GM12892 (cell line): ENCODE measurements at places on chromosomes 3 and 15.
A peak's percentile ranks its signal among the peaks of the same experiment; 100 is the strongest.

DNA sequence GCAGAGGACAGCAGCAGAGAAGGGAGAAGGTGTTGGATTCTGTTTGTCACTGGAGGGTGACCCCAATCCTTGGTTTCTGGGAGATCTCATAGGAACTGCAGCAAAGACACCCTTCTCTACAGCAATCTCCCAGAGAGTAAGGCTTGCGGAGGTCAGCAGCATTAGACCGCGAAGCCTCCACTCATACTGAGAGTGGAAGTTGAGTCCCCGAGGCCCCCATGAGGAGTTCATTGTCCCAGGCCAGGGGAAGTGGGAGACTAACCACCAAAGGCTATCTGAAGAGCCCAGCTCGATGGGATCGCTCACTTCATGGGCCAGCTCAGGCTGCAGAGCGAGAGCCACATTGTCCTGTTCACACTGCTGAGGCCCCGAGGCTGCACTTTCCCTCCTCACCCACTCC lies 44.6 kb downstream of the GLDN start:
- DNase-seq, result no peak

GRCh38 chr15:48560321-48561051 lies 85.0 kb downstream of the FBN1 start:
- DNase-seq, result no peak

DNA sequence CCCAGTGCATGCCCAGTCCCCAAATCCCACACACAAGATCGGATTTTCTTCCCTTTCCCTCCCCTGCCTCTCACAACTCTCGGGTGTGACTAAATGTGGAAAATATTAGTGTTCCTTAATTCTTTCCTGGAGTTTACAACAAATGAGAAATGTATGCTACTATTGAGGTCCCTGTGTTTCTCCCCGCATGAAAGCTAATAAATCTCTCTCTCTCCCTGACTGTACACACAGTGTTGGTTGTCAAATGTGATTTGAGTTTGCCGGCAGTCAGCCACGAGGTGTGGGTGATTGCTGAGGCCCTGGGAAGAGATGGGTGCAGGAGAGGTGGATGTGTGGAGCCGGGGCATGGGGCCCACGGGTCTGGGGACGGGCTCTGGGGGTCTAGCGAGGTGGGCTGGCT lies 161.4 kb upstream of the IQSEC1 start:
- no peak for DNase-seq

DNA sequence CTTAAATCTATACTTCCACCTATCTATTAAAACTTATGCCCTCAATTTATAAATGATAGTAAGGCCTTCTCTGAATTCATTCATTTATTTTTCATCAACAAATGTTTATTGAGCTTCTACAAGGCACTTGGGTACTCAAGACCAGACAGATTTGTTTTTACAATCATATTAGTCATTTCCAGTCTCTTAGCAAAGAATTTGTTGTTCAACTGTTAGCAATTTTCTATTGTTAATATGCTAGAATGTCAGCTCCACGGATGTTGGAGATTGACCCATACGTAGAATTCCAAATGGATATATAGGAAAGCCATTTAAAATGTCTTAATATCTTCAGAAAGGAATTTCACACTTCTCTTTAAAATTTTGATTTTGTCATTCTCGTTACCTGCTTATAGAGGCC lies 36.7 kb downstream of the ZBTB38 start:
- no peak for DNase-seq

- no peak for DNase-seq
These were observed 187.4 kb downstream of the FOXP1 start for GRCh38 chr3:71395927-71396695.

DNA sequence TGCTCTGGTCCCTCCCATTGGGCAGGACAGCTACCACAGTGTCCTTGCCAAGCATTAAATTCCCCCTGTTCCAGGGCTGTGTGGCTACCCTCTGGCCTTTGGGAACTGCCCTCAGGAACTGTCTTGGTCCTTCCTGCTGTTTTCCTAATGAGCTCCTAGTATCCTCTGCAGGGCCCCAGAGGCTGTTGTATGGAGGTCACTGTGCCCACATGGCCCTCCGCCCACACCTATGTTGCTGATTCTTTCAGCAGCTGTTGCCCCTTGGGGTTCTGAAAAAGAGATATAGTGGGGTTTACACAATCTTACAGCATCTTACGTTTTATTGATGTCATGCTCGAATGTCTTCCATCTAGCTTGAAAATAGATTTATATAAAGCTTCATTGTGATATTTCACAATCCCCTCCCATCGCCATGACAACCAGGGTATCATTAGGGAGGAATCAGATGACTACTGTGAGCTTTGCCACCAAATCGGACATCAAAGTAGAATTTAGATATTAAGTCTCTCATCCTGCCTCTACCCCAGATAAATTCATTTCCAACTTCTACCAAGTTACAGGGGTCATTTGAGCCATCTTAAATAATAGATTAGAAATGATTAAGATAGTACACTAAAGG lies 97.1 kb upstream of the NR2E3 start:
- no peak for DNase-seq

GRCh38 chr3:134407239-134407625 lies 33.0 kb upstream of the AMOTL2 start:
- DNase-seq, result no peak

DNA sequence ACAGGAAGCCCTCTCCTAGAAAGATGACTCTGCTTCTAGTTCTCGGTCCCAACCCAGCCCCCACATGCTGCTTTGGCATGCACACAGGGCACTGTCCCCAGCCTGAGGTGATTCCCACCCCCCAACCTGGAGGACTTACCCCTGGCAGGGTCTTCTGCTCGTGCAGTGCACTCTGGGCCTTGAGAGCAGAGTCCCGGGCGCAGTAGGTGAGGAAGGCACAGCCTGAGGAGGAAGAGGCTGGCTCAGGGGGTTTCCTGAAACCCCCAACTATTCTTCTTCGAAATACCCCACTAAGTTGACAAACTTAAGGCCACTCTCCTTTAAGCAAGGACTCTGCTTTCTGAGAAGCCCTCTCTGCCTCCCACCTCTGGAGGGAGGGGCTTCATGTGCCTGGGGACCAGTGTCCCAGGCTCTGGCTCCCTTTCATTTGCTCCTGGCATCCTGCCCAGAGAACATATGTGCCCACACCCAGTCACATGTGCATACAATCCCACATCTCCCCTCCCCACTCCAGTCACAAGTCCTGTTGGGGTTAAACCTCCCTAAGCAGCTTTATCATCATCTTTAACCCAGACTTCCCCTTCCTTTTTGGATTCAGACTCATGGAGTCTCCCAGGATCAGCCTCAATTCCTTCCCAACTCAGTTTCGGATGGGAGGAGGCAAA lies 4.1 kb downstream of the CELF6 start:
- DNase-seq, result no peak

DNA sequence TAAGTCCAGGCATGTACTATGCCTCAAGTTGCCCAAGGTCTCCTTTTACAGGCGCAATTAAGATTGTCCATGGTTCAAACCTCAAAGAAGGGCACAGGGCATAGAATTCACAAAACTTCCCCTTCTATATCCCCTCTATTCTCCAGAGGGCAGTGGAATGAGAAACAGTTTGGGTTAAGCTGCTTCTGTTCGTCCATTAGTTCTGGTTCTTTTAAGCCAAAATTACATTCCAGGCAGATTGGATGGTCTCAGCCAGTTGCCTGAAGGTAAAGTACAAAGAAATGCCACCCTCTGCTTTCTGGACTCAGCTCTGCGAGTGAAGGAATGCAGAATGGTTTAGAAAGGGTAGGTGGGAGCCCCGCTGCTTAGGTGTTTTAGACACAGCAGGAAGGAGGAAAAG lies 200.7 kb downstream of the GREM1 start:
- no peak for DNase-seq

DNA sequence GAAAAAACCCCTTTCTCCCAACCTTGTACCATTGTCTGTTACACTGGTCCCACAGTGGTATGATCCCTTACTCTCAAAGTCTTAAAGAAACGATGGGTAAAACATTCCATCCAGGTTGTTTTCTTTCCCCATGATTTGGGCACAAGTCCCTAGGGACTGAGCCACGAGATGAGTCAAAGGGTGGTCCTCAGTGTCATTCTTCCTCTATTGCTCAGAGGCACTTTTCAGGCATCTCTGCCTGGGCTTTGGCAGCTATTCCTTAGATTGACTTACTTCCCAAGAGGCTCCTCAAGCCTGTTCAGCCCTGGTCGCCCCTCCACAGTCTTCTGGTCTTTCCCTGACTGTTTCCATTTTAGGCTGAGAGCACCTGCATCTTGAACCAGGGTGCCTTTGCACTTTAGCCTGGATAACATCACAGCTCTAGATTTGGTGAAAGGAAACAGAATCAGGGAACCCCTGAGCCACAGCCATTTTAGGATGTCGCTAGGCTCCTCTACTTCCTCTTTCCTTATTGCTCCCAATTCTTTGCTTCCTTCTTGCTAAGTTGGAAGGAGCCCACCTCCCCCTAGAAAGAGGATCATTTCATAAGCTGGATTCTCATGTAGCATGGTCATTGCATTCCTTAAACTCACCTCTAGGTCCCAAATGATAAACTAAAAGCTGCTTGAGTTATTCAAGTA lies 131.0 kb upstream of the TPRG1 start:
- DNase-seq, result no peak

GRCh38 chr15:28125673-28126651 lies 26.8 kb upstream of the OCA2 start:
- DNase-seq, result no peak

DNA sequence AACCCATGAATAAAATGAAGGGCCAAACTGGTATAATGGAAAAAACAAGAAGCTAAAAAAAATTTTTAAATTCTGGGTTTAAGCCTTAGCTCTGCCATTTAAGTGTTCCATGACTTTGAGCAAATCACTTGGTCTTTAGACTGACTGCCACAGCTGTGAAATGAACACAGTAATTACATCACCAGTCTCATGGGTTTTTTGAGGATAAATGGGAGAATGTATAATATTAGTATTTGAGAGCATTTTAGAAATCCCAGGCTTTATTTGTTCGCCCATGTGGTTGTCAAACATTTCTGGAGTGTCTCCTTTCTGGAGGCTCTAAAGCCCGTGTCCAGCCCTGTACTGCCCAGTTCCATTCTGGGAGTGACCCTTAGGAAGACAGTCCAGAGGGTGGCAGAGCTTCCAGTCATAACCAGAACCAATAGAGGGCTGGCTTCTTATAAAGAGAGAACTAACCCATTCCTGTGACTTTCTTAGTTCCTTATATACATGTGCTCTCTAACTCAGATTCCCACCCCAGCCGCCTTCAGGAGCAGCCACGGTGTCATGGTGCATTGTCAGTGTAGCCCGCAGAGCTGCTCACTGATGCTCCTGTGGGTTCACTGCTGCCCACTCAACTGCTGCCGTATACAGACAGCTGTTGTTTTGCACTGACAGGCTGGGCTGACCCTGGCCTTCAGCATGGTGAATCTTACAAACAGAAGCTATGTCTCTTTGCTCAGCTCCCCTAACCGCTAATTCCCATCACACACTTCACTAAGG lies 44.7 kb downstream of the BOC start:
- DNase-seq, result no peak

- no peak for DNase-seq
These were observed 16.3 kb downstream of the SLC6A20 start for GRCh38 chr3:45779746-45780735.

DNA sequence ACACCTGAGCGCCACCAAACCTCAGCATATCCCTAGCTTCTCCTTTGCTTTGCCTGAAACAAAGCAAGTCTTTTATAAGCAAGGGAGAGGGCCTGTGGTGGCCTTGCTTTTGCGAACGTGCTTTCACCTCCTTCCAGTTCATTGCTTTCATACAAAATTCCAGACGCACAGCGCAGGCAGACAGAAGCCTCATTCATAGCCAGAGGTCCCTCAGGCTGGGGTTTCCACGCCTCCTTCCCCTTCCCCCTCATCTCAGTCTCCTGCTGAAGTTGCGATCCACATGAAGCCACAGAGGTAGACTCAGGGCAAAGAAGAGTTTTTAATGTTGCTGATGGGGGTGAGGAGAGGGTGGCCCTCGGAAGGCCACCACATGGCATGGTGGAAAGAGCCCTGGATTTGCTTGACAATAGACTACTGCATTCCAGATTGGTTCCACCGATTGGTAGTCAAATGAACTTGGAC lies 59.4 kb upstream of the FLNB start:
- no peak for DNase-seq

DNA sequence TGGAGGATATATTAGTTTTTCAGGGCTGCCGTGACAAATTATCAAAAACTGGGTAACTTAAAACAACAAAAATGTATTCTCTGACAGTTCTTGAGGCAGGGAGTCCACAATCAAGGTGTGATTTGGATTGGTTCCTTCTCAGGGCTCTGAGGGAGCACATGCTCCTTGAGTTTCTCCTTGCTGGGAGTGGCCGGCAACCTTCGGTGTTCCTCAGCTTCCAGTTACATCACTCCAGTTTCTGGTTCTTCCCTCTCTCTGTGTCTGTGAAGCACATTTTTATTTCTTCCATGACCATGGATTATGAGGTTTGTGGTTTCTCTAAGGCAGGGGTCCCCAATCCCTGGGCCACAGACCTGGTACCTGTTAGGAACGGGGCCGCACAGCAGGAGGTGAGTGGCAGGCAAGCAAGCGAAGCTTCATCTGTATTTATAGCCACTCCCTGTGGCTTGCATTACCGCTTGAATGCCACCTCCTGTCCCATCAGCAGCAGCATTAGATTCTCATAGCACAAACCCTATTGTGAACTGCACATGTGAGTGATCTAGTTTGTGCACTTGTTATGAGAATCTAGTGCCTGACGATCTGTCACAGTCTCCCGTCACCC lies 24.3 kb downstream of the LRRC28 start:
- DNase-seq, result no peak

DNA sequence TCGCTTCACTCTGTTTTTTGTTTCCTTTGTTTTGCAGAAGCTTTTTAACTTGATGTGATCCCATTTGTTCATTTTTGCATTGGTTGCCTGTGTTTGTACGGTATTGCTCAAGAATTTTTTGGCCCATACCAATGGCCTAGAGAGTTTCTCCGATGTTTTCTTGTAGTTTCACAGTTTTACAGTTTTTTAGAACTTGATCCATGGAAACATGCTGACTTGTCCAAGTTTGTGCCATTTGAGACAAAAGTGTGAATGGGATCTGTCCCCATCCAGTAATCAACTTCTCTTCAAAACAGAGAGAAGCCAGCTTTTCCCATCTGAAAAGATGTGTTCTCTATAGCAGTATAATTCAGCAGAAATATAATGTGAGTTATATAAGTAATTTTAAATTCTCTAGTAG lies 266.5 kb upstream of the LRTM1 start:
- no peak for DNase-seq

GRCh38 chr3:11060500-11061251 lies 68.1 kb downstream of the SLC6A1 start:
- peak; percentile 47 for DNase-seq

- no peak for DNase-seq
These were observed 47.4 kb downstream of the TMEM266 start for GRCh38 chr15:76107169-76107568.

- no peak for DNase-seq
These were observed 9.9 kb upstream of the SAMD7 start for GRCh38 chr3:169901453-169901852.

GRCh38 chr3:117955196-117955595 lies 1079.5 kb downstream of the IGSF11 start:
- DNase-seq, result no peak

GRCh38 chr3:183626877-183627594 lies 8.4 kb upstream of the KLHL24 start:
- no peak for DNase-seq

GRCh38 chr3:172133838-172134237 lies 94.5 kb downstream of the FNDC3B start:
- no peak for DNase-seq
